Natural killer cell treated with Interleukin-12 subunit alpha and Interleukin-12 subunit beta and Interleukin-15 and Interleukin-18, amount 100 ng/mL, for 72 hours (primary cell): ENCODE measurements at places on chromosomes 4 and X. TPM values are rescaled to one million over a fixed set of nuclear protein-coding genes. Genes with fewer than 3 reads are reported as not detected.

DNA sequence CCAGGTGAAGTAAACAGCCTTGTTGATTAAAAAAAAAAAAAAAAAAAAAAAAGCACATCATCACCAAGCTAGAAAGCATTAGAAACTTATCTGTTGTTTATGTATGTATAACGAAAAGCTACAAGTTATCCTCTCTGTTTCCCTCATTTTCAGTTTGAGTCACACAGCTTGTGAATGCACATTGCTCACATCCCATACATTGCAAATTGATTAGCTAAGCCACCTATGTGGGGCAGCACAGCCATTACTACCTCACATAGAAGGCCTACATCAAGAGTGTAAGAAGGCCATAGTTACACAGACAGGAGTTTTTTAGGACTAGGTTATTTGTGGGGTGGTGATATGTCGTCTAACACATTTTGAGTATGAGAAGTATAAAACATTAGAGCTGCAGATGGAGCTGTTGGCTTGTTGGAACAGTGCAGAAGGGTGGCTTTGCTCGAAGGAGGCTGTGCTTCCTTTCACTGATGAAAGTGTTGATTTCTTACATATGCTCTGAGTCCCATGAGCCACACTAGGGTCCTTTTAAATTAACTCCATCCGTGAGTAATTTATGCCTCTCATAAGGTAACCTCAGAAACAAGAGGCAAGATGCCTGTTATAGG is 431.6 kb downstream of the GABRG1 start:
- no peak overlapping the region for H3K27ac ChIP-seq
- DNase-seq = no peak
- H3K36me3 ChIP-seq = peaks cover 5% of the 10 kb centered on the region
- no peak overlapping the region for H3K4me3 ChIP-seq
- no peaks in the 10 kb centered on the region for H3K4me1 ChIP-seq

- H3K36me3 ChIP-seq = no peaks in the 10 kb centered on the region
- peaks cover 22% of the 10 kb centered on the region for H3K27me3 ChIP-seq
- no peak overlapping the region for H3K4me3 ChIP-seq
- DNase-seq = no peak
Measured at GRCh38 chrX:150258463-150259430, 104.4 kb upstream of the MAMLD1 start.

Gene MAGEB17
- total RNA-seq = not detected

DNA sequence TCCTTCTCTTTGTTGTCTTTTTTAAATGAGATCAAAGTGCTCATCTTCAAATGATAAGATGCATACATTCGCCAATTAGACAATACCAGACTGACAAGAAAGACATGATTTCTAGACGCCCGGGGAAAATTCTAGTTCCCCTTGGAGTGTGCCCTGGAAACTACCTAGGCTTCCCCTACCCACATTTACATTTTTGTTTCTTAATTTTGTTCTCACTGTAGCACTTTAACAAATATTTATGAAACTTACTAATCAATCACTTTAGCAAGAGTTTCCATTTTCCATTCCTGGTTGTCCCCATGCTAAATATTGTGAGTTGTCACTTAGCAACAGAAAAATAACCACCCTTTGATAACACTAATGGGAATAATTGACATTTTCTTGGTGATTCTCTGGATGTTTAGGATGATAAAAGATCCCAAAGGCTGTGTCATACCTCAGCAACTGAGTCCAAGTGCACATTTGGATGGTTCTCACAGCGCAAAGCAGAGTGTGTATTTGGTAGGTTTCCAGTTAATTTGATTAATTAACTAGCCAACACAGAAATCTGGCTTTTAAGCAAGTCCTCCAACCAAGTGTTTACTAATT is 69.6 kb downstream of the FGFBP1 start:
- no peak for DNase-seq
- H3K4me1 ChIP-seq = no peaks in the 10 kb centered on the region
- H3K27me3 ChIP-seq = peaks cover 22% of the 10 kb centered on the region
- H3K36me3 ChIP-seq = no peaks in the 10 kb centered on the region
- H3K4me3 ChIP-seq = no peak overlapping the region

GRCh38 chrX:102883491-102883890 is 53.6 kb upstream of the RAB40AL start:
- DNase-seq = no peak
- H3K4me1 ChIP-seq = no peaks in the 10 kb centered on the region
- no peaks in the 10 kb centered on the region for H3K36me3 ChIP-seq

GRCh38 chr4:153757407-153757806 is 2.4 kb downstream of the RNF175 start:
- DNase-seq = no peak
- no peak overlapping the region for H3K27ac ChIP-seq
- no peaks in the 10 kb centered on the region for H3K4me1 ChIP-seq
- no peak overlapping the region for H3K4me3 ChIP-seq
- H3K36me3 ChIP-seq = no peaks in the 10 kb centered on the region
- peaks cover 38% of the 10 kb centered on the region for H3K27me3 ChIP-seq

DNA sequence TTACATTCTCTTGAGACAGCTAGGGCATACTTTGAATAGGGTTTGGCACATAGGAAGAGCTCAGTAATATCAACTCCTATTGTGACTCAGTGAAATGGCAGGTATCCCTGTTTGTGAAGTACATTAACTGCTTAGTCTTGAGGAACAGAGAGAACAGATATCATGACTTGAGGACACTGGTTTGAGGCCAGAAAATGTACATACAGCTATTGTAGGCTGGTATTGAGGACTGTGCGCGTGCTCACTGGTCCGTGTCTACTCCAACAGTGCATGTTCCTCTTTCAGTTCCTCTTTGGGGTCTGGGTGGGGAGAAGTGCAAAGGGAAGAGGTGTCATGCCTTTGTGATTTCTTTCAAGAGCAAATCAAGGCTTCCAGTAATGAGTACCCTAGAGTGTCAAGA is 34.6 kb upstream of the TBC1D9 start:
- H3K27ac ChIP-seq = no peak overlapping the region
- peaks cover 1% of the 10 kb centered on the region for H3K27me3 ChIP-seq
- no peaks in the 10 kb centered on the region for H3K4me1 ChIP-seq
- no peaks in the 10 kb centered on the region for H3K36me3 ChIP-seq
- DNase-seq = no peak

- H3K4me3 ChIP-seq = peak overlapping the region; percentile 79
- H3K36me3 ChIP-seq = no peaks in the 10 kb centered on the region
- H3K27me3 ChIP-seq = no peaks in the 10 kb centered on the region
- no peak overlapping the region for H3K27ac ChIP-seq
Measured at GRCh38 chrX:40153345-40154249, 55.8 kb upstream of the BCOR start.

GRCh38 chr4:74524985-74525384 is 80.0 kb downstream of the AREG start:
- no peak overlapping the region for H3K27ac ChIP-seq
- H3K27me3 ChIP-seq = peaks cover 2% of the 10 kb centered on the region
- H3K4me1 ChIP-seq = no peaks in the 10 kb centered on the region
- H3K36me3 ChIP-seq = no peaks in the 10 kb centered on the region

DNA sequence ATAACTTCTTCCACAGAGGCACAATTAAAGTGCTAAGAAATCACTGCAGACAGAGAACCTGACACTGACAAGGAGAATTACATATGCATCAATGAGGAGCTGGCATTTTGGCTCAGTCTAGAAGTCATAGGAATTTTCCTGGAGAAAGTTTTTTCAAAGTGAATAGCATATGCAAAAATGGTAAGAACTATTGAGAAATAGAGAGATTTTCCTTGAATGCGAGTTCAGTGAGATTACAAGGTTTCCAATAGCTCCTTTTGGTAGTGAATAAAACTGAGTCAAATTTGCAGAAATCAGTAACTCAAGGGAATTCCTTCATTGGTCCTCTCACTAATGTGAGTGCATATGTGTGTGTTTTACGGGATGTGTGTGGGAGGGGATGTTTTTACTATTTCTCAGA is 557.5 kb downstream of the PPARGC1A start:
- no peak for DNase-seq
- no peak overlapping the region for H3K27ac ChIP-seq

- peaks cover 49% of the 10 kb centered on the region for H3K4me1 ChIP-seq
- peak within 1 kb of the TSS; percentile 97 for H3K27ac ChIP-seq
- H3K27me3 ChIP-seq = no peaks in the 10 kb centered on the region
- DNase-seq = peak; percentile 71
- H3K4me3 ChIP-seq = peak within 1 kb of the TSS; percentile 99
Measured at GRCh38 chr4:57109847-57110639, at the start of gene IGFBP7. Gene IGFBP7, minus strand, starts transcription at chr4:57110385. Its CDS starts 34 bp downstream, at chr4:57110351.

Gene CXorf49B
- not detected for total RNA-seq

Gene DCAF12L1
- total RNA-seq = not detected

Gene TCEAL6
- total RNA-seq = not detected

DNA sequence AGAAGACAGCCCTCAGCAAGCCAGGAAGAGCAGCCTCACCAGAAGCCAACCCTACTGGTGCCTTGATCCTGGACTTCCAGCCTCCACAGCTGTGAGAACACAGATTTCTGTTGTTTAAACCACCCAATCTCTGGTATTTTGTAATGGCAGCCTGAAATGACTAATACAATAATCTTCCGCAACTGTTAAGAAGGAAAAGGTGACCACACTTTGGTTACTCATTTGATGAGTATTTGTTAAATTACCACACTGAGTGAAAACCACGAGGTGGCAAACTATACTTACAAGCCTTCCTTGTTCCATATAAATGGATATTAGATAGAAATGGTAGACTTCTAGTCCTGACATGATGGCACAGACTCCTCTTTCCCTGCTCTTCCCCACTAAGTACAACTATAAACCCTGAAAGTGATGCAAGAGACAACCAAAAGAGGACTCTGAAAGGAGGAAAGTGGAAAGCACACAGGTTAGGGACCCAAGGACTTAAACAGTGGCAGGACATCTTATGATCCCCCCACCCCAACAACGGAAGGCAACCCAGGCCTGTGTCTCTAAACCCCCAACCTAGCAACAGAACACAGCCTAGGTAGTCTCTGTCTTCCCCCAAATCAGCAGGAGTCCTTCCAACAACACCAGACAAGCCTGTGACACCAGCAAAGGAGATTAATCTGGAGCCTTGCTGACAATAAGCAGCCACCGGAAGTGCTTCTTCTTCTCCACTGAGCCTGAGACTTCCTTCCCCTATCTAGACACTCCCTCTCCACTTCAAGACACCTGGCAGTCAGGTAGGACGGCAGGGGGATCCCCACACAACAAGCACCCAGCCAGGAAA is 12.3 kb downstream of the ZNF182 start:
- peak overlapping the region; percentile 32 for H3K4me3 ChIP-seq
- H3K27ac ChIP-seq = peak overlapping the region; percentile 79
- H3K36me3 ChIP-seq = peaks cover 32% of the 10 kb centered on the region
- no peaks in the 10 kb centered on the region for H3K27me3 ChIP-seq

DNA sequence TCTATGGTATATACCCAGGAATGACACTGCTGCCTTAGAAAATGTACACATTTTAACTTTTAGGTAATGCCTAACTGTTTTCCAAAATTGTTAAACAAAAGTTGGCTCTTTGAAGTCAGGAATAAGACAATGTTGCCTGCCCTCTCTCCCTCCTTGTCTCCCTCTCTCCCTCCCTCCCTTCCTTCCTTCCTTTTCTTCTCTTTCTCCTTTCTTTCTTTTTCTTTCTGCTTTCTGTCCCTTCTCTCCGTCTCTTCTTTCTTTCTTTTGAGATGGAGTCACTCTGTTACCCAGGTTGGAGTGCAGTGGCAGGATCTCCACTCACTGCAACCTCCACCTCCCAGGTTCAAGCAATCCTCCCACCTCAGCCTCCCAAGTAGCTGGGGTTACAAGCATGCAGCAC is 4.6 kb upstream of the TMA16 start:
- H3K36me3 ChIP-seq = no peaks in the 10 kb centered on the region
- H3K27ac ChIP-seq = no peak overlapping the region
- peaks cover 23% of the 10 kb centered on the region for H3K27me3 ChIP-seq
- H3K4me3 ChIP-seq = no peak overlapping the region
- H3K4me1 ChIP-seq = peaks cover under 1% of the 10 kb centered on the region
- no peak for DNase-seq

GRCh38 chr4:3462321-3462789 is 751 bp upstream of the DOK7 start:
- H3K27ac ChIP-seq = no peak overlapping the region
- H3K4me3 ChIP-seq = no peak overlapping the region
- H3K4me1 ChIP-seq = peaks cover 3% of the 10 kb centered on the region

Gene BTC
- total RNA-seq = not detected

- DNase-seq = peak; percentile 96
- H3K4me3 ChIP-seq = peak within 1 kb of the TSS; percentile 90
- peaks cover 5% of the 10 kb centered on the region for H3K36me3 ChIP-seq
- peaks cover 24% of the 10 kb centered on the region for H3K27me3 ChIP-seq
- H3K4me1 ChIP-seq = peaks cover 13% of the 10 kb centered on the region
- H3K27ac ChIP-seq = peak within 1 kb of the TSS; percentile 85
Measured at GRCh38 chr4:1011022-1011665, at the start of gene FGFRL1. Gene FGFRL1, plus strand, starts transcription at chr4:1011626. Its CDS starts 860 bp downstream, at chr4:1012486.

Gene CHRDL1
- total RNA-seq = not detected

DNA sequence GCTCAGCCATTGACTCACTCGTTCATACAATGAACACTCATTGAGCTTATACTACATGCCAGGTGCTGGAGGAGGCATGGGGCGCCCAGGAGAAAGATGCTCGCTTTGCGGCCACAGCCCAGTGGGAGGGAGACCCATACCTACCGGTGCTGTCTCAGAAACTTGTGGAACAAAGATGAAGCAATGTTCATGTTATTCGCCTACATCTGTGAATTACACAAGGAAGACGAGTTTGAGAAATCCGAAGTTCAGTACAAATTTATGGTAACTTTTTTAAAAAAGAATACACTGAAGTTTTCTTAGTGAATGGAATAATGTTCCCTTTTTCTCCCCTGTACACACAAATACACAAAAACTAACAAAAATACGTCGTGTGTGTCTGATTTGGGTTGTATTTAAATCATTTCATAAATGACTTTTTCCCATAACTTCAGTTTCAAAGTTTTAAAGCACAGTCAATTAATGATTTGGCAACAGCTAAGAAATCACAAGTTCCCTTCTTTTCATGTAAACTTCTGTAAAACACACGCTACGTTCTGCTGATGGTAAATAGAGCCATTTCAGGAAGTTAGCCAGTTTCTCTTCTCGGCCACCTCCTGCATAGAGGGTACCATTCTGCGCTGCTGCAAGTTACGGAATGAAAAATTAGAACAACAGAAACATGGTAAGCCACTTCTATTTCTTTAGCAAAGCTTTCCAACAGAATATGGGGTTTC is at the start of gene TLR8:
TSS of gene TLR8 (plus strand) at position 575 of the 716 bp plus-strand sequence. CDS start at position 662, 87 bp downstream.
- no peak within 1 kb of the TSS for H3K4me3 ChIP-seq
- no peak for DNase-seq
- H3K36me3 ChIP-seq = no peaks in the 10 kb centered on the region
- no peak within 1 kb of the TSS for H3K27ac ChIP-seq
- no peaks in the 10 kb centered on the region for H3K4me1 ChIP-seq
- H3K27me3 ChIP-seq = no peaks in the 10 kb centered on the region

DNA sequence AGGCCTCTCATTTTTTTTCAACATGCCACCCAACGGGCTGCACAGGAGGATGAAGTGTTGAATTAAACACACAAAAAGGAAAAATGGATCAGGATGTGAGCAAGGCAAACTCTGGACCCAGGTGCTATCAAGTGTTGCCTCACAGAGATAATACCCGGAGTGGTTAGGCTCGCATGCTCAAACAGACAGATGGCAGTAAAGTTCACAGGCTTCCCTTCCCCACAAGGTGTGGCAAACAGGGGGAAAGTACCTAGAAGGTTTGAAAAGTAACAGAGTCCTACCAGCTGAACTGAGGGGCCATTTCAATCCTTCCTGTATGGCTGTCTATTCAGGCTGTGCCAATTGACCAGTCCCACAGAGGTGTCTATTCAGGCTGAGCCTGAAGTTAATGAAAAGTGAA is 123.9 kb upstream of the GC start:
- H3K4me1 ChIP-seq = no peaks in the 10 kb centered on the region
- H3K27ac ChIP-seq = no peak overlapping the region
- no peak overlapping the region for H3K4me3 ChIP-seq
- H3K36me3 ChIP-seq = peaks cover 5% of the 10 kb centered on the region

Gene WFS1
- total RNA-seq = 7.4 TPM
